ENCODE measurements at places on chromosomes 13 and 19.
A peak's percentile ranks its signal among the peaks of the same experiment; 100 is the strongest.

DNA sequence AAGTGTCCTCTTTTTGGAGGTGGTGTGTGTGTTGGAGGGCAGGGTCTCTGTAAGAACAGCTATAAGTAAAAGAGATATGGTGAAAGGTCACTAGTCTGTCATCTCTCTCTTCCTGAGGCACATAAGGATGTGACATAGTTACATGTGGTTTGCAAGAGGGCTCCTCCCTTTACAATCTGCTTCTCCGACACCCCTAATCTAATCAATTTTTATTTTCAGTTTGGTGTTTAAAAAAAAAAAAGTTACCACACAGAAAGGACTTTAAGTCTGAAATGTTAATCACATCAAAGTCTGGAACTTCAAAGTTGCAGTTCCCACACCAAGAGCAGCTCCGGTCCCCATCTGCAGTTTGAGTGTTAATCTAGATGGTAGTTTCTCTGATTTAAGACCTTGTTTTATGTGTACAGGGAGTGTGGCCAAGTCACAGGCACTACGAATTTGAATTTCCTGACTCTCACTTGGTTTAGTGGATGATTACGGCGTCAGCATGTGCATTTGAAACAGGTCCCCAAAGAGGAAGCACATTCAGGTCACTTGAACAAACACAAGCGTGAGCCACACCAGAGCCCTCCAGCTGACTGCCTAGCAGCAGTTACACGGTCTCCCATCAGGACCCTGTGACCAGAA is 53.1 kb downstream of the FOXO1 start:
- DNase-seq, result no peak

DNA sequence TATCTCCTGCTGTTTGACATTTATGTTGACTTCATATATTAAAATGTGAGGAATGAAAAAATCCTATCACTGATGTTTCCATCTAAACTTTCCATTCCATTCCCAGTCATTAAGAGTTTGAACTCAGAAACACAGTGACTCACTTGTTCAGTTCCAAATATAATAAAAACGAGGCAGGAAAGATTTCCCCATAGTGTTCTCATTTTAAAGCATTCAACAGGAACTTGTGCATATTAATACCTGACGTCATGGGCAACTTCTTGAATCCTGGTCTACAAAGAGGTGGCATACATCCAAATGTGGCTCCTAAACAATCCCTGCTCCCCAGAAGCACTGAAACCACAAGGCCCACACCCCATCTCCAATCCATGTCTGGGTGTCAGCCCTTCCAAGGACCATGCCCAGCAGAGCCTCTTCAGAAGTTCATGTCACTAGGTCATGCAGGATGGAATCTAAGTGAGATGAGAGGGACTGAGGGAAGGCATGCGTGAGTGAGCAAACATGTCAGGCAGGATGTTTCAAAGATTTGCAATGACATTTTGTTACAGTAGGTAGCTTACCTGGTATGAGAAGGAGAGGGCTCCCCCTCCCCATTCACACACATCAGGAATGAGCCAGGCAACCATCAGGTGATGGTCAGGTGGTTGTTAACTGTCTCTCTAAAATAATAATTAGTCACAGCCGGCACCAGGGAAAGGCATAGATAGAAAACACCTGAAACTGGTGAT is 9.4 kb upstream of the ERVV-2 start:
- no peak for DNase-seq

GRCh38 chr13:48782429-48782840 is 128.7 kb downstream of the CYSLTR2 start:
- no peak for DNase-seq

DNA sequence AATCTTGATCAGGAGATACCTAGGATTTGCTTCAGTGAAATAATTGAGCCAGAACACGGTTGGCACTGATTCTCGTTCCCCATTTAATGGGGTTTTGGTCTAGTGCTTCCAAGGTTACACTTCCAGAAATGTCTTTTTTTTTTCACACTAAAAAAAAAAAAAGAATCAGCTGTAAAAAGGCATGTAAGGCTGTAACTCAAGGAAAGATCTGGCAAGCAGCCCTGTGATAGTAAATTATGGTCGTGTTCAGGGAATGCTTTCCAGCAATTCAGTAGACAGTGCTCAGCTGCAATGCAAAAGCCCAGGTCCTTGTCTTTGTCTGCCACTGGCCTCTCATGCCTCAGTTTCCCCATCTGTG is 27.2 kb upstream of the NDUFS7 start:
- DNase-seq, result no peak

DNA sequence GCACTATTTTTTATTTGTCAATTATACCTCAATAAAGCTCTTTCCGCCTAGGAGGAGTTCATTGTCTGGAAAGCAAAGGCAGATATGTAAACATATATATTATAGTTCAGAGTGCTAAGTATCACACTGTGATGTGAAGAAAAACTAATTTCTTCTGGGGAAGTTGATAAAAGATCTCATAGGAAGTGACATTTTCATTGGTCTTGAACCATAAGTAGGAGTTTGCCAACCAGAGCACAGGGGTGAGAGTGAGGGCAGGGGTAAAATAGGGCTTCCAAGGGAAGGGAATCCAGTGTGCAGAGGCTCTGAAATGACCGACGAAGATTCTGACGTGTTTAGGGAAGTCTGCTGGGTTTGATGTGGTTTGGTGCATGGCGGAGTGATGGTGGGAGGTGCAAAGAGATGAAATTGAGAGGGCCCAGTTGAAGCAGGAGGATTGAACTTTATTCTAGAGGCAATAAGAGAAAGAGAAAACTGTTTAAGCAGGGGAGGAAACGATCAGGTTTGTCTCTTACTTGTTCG is 780 bp upstream of the GTF2F2 start:
- peak; percentile 56 for DNase-seq

DNA sequence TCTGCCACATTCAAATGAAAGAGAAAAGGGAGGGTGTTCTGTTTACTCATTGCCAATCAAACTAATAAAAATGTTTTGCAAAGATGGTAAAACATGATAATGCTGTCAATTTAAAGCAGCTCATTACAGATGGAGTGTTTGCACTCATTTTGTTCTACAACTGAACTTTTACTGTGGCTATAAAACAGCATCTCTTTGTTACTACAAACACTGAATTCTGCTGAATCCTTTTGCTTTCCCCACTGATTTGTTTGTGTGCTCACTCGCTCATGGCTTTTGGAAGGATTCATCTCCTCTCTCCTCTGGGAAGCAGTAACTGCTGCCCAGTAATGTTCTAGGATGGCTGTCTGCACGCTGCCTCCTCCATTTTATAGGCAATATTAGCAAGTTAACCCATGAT is 434.5 kb downstream of the PCDH9 start:
- DNase-seq, result no peak

DNA sequence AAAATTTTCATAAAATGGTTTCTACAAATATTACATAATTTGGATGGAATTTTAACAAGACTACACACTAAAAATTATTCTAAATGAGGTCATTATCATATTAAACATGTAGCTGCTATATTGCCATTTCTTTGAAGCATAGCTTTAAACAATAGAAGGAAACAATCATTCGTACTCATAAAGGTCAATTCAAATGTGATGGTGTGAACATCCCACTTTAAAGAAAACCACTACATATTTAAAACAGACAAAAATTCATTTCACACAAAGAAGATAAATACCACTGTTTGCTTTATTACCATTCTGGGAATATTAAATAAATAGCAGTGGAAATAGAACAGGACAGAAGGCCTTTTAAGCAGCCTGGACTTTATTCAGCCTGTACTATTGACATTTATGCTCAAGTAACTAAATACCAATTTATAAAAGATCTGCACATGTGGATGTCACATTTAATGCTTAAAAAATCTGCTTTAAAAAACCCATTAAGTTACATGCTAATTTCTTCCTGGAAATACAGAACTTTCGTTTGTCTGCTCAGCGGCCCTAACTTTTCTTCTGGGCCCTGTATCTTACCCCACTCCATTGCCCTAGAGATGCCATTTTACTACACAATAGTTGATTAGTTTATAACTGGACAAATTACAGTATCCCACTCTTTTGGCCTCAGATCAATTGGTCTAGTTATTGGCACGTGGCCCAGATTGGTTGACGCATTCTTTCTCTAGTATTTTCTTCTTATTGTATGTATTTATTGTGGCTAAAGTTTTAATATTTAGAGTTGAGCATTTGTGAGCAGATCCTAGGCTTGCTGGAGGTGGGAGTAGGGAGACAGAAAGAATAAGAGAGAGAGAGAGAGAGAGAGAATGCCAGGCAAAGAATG is 215.1 kb upstream of the SPRY2 start:
- no peak for DNase-seq

DNA sequence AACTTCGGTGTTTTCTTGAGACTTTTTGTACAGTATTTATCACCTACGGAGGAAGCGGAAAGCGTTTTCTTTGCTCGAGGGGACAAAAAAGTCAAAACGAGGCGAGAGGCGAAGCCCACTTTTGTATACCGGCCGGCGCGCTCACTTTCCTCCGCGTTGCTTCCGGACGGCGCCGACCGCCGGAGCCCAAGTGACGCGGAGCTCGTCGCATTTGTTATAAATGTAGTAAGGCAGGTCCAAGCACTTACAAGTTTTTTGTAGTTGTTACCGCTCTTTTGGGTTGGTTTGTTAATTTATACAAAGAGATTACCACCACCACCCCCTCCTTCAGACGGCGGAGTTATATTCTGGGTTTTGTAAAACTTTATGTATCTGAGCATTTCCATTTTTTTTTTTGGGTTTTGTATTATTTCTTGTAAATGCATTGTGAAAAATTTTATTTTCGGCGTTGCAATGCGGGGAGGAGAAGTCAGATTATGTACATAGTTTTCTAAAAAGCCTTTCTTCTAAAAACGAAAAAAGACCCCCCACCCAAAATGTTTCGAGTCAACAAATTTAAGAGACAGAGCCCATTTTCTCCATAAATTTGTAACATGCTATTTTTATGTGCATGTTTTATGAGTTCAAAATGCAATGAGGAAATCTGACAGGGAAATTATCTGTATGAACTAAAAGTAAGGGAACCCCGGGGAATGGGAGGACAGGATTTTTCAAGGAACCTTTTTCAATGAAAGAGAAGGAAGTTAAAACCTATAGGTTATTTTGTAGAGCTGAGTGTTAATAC is 2.3 kb downstream of the SOX1 start:
- no peak for DNase-seq

GRCh38 chr19:17910791-17911360 is 21.9 kb upstream of the CCDC124 start:
- no peak for DNase-seq

DNA sequence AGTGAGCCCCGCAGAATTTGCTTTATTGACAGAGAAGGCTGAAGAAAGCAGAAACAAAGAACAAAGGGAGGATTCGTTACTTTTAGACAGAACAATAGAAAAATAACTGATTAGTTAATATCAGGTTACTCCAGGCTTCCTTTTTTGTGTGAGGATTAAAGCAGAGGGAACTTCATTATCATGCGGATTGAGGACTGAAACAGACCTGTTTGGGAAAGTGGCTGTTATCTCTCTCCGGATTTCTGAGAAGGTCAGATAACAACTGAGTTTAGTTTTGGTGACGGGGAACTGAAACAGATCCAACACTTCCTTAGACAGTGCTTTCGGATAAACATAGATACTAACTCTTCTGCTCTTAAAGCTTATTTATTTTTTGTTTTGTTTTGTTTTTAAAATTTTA is 246.4 kb upstream of the ZNF507 start:
- DNase-seq, result no peak

- no peak for DNase-seq
Observed at GRCh38 chr13:70162141-70162540, 53.9 kb upstream of the KLHL1 start.

GRCh38 chr13:77516342-77516789 is 19.1 kb upstream of the SCEL start:
- no peak for DNase-seq

- no peak for DNase-seq
Observed at GRCh38 chr19:7930765-7931164, 4.8 kb upstream of the CTXN1 start.

DNA sequence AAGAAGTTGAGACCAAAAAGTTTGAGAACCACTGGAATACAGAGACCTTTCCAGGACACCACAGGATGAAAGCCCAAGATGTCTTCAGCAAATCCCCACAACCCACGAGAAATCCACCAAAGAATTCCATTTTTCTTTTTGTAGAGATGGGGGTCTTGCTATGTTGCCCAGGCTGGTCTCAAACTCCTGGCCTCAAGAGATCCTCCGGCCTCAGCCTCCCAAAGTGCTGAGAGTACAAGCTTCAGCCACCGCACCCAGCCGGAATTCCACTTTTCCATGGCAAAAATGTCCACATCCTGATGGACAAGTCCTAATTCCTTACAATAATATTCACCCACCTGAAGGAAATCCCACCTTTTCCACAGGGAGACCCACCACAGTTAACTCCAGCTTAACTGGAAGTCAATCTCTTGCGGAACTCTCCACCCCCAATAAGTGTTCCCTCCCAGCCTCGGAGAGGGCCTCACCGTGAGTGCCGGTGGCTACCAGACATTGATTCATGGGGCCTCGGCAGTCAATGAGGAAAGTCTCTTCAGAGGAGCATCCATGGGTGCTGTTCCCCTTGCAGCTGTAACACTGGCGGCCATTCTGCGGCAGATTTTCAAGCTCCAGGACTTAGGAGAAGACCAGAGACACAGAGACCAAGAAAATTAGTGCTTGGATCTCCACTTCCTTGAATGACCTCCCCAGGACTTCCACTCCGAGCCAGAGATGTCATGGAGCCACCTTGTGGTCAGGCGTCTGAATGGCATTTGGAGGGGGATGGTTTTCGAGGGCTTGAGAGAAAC is 12.3 kb upstream of the CADM4 start:
- DNase-seq, result peak; percentile 71

DNA sequence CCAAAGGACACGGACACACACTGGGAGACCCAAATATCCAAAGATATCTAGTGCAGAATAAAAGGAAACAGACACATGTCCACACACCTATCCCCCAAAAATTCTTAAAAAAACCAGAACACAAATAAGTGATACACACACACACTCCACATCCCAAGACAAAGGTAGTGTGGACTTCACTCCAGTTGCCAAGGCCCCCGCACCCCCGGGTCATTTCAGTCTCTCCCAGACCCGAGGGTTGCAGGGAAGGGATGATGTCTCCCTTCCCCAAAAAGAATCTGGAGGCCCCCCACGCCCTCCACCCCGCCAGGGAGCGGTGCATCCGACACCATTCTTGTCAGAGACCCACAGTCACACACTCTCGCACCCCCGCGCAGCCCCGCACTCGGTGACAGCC is 407 bp downstream of the DPF1 start:
- no peak for DNase-seq

- peak; percentile 73 for DNase-seq
Observed at GRCh38 chr19:2034729-2035589, 16.1 kb downstream of the MKNK2 start.

DNA sequence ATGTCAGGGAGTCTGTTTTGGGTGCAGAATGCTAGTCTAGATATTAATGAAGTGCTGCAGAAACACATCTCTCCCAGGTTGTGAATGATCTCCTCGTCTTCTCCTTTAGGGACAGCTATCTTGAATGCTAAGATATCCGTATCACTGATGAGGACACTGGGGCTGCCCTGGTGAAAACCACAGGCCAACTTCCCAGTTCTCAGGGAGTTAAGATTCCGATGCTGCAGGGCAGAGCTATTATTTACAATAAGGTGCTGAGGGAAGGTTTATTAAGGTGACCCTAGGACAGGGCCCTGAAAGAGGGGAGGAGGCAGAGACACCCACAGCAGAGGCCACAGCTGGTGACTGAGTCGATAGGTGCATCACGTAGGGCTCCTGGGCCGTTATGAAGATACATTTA is 66.1 kb downstream of the TNFRSF19 start:
- DNase-seq, result no peak
